ENCODE measurements at places on chromosomes 7 and 10.

GRCh38 chr7:141920281-141920680, 4.1 kb downstream of the OR9A4 start:
- no peak for DNase-seq

- DNase-seq, result no peak
Observed at GRCh38 chr7:27160145-27160545, 3.7 kb upstream of the HOXA7 start.

DNA sequence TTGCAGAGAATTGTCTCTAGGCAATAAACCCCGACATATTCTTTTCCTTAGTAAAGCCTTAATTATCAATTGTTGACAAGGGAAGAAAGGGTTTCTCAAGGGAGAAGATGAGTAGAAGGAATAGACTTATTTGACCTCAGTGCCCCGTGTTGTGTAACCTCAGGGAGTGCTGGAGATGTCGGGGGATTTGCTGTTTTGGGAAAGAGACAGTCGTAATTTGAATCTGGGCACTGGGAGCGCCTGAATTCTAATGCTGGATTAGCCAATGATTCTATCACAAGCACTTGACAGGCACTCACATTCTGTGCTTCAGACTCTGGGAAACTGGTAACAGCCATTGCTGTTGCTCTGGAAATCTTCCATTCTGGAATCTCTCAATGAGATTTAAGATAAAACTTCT, 13.8 kb upstream of the LMOD2 start:
- no peak for DNase-seq

GRCh38 chr10:22795546-22795945, 81.2 kb upstream of the PIP4K2A start:
- no peak for DNase-seq

DNA sequence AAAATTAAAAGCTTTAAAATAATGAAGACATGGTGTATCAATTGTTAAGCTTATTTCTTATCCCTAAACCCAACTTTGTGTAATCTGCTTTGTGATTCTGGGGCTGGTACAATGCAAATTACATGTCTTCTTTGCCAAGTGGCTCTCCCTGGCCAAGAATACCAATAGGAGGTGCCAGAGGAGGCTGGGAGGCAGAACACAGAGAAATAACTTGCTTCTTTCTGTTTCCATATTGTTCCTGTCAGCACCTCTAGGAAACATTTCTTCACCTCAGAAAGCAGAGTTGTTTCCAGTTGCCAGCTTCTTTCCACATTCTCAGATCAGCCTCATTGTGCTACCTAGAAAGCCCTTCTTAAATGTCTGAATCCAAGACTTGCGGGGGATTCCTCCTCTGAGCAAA, 174.4 kb downstream of the MDFIC start:
- DNase-seq, result no peak

DNA sequence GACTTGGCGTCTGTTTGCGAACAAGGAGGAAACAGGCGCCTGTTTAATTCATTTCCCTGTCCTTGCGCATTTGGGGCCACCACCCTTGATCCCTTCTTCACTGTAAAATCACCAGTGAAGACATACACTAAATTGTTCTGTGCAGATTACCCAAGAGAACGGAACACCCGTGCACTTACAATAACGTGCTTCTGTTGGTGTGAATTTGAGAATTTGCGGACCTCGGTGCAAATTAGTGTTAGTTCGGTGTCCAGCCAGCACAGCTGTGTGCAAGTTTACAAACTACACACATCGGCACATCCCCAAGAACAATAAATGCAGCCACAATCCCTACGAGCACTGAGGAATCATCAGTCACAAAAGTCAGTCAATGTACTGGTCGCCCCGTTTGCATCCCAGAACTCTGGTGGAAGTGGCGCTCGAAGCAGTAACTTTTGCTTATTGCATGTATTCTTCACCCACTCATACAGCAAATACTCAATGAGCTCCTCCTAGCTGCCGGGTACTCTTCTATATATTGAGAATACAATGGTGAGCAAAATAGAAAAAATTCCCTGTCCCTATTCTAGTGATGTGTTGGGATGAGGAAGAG, 786 bp upstream of the CNOT4 start:
- peak; percentile 3 for DNase-seq

DNA sequence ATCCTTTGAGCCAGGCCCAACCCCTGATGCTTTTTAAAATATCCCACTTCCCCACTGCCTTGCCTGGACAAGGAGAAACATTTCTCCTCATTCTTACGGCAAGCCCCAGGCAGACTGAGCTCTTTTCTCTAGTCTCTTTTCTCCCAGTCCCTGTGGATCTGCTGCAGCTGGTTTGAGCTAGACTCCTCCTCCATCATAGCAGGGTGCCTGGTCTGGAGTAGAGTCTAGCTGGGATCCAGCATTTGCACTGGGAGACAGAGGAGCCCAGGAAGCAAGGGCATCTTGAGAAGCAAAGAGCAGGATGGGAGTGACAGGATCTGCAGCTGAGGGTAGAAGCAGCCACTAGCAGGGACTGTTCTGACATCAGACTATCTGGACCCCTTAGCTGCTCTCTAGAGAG, 562.3 kb upstream of the COBL start:
- no peak for DNase-seq

- no peak for DNase-seq
Observed at GRCh38 chr10:130708465-130709070, 572.4 kb downstream of the GLRX3 start.

GRCh38 chr10:70106958-70107791, 25.4 kb downstream of the AIFM2 start:
- no peak for DNase-seq

DNA sequence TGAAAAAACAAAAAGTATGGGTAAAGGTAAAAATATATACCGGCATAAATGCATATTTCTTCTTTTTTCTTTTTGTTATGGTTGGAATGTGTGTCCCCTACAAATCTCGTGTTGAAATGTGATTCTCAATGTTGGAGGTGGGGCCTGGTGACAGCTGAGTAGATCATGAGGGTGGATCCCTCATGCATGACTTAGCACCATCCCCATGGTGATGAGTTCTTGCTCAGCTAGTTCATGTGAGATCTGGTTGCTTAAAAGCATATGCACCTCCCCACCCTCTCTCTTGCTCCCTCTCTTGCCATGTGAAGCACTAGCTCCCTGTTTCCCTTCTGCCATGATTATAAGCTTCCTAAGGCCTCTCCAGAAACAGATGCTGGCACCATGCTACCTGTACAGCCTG, 93.3 kb downstream of the HYCC1 start:
- DNase-seq, result no peak

DNA sequence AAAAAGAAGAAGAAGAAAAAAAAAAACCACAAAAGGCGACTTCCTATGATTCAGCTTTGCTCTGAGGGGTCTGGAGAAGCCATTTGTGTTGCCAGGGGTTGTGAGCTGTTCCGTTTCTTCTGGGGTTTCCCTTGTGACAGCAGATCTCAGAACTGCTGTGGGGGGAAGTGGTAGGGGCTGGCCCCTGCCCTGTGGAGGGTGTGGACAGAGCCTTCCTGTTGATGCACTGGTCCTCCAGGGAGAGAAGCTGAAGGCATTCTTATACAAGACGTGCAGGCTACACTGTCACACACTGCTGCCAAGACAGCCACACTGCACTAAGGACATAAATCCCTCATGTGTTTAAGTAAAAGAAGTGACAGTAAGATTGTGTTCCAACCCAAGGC, 17.3 kb upstream of the CSGALNACT2 start:
- DNase-seq, result peak; percentile 57

GRCh38 chr7:136326045-136326609, 349.0 kb upstream of the MTPN start:
- DNase-seq, result no peak

DNA sequence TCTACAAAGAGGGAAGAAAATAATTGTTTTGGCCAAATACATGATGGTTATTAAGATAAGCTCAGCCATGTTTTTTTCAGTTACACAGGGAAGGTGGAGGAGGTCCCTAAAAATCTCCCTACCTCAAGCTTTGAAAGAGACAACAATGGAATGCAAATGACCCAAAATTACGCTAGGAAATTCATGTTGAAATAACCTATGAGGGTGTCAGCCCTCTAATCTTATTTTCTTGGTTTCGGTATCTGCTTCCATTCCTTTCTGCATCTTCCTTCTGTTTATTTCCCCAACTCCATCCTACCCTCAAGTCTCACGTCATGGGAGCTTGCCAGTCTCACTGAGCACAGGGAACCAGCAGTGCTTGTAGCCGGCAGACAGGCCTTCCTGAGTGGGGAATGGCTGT, 40.6 kb upstream of the SMNDC1 start:
- no peak for DNase-seq

- DNase-seq, result no peak
Observed at GRCh38 chr10:52098130-52098529, 216.0 kb upstream of the DKK1 start.

DNA sequence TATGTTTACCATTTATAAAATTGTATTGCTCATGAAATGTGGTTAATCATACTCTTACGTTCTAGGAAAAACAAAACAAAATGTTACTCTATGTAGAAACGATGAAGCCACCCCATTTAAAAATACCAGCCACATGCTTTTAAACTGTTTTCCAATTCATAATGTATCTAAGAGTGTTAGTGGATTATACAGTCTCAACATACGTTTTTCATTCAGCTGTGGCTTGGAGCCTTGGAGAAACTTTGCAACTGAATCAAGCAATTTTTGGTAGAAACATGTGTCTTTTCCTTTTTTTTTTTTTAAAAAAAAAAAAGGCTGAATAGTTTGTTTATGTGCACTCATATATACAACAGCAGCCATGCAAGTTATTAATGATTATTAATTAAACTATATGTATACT, 378.0 kb upstream of the SEMA3D start:
- DNase-seq, result no peak

DNA sequence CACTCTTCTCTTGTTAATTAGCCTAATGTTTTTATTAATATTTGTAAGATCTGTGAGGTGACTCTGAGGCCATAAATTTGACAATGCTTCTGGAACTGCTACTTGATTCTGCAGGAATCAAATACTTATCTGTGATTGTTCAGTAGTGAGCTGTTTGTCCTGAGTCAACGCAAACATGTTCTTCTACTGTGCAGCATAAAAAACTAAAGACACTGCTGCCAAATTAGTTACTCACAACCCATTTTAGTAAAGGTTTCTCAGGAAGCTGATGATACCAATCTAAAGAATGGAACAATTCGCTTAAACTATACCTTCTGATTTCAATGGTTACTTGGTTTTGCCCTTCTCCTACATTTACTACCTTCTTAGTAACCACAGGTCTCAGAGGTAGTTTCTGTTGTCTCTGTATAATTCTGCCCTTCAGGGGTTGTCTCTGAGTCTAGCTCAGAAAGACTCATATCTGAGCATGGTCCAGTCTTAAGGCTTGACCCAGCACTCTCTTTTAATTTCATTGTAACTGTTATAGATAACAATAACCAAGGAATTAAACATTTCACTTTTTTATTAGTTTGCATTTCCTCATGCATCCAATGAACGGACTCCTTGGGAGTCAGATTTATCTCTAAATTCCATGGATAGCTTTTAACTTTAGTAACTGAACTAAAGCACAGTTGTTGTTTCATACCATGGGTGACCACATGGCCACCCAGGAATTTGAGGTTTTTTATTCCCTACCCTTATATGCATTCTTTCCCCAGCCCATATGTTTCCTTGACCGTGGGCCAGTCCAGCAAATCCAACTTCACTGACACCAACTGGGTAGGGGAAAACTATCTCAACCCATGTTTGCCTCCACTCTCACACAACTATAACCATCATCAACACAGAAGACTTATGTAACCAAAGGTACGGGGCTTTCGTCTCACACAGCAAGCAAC, 309.5 kb upstream of the TEX47 start:
- DNase-seq, result no peak

GRCh38 chr7:132557489-132558044, 18.7 kb downstream of the PLXNA4 start:
- no peak for DNase-seq

- no peak for DNase-seq
Observed at GRCh38 chr10:62582101-62582705, 208.0 kb downstream of the ZNF365 start.

GRCh38 chr7:23422909-23423308, 47.4 kb downstream of the IGF2BP3 start:
- no peak for DNase-seq

- DNase-seq, result peak; percentile 62
Observed at GRCh38 chr10:110610308-110610774, 33.8 kb upstream of the RBM20 start.

- no peak for DNase-seq
Observed at GRCh38 chr7:64666663-64667050, 724 bp downstream of the ZNF107 start.

DNA sequence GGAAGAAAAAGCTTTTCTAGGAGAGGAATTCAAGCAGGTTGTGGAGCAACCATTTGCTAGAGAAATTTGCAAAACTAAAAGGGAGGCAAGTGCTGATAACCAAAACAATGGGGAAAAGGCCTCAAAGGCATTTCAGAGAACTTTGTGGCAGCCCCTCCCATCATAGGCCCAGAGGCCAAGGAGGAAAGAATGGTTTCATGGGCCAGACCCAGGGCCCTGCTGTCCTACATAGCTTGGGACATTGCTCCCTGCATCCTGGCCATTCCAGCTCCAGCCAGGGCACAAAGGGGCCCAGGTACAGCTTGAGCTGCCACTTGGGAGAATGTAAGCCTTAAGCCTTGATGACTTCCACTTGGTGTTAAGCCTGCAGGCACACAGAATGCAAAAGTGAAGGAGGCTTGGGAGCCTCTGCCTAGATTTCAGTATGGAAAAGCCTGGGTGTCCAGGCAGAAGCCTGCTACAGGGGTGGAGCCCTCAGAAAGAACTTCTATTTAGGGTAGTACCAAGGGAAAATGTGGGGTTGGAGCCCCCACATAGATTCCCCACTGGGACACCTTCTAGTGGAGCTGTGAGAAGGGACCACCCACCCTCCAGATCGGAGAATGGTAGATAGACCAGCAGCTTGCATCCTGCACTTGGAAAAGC, 91.2 kb downstream of the RALA start:
- no peak for DNase-seq

GRCh38 chr7:144824360-144824759, 11.5 kb downstream of the TPK1 start:
- DNase-seq, result no peak

DNA sequence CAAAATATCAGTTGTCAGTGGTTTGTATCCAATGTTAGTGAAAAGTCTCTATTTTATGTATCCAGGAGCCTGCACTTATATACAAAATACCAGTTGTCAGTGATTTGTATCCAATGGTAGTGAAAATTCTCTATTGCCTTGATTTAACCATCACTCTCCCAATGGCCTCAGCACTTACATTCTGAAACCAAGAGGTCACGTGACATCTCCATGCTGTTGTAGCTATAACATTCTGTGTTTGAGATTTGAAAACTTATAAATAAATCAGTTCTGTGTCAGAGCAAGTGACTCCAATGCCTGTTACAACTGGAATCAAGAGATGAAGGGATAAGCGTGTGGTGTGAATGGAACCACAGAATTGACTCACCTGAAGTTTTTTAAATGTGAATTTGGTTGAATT, 30.6 kb upstream of the GATA3 start:
- no peak for DNase-seq

GRCh38 chr7:5553298-5553877, 129.8 kb upstream of the TNRC18 start:
- DNase-seq, result no peak

GRCh38 chr7:139936760-139937310, 107.8 kb downstream of the TBXAS1 start:
- no peak for DNase-seq

Measured in stimulated activated CD4-positive, alpha-beta T cell treated with anti-CD3 and anti-CD28 coated beads, Interleukin-4, amount 100 ng/mL, for 24 hours (primary cell).